ENCODE measurements at places on chromosomes 4 and X.

- no peak for DNase-seq
These were observed 200.2 kb upstream of the FAM241A start for GRCh38 chr4:111945014-111945413.

- no peak for DNase-seq
These were observed 25.5 kb downstream of the CDKN2AIP start for GRCh38 chr4:183469936-183470335.

- DNase-seq: no peak
These were observed 348.2 kb downstream of the SPRY1 start for GRCh38 chr4:123744664-123745290.

DNA sequence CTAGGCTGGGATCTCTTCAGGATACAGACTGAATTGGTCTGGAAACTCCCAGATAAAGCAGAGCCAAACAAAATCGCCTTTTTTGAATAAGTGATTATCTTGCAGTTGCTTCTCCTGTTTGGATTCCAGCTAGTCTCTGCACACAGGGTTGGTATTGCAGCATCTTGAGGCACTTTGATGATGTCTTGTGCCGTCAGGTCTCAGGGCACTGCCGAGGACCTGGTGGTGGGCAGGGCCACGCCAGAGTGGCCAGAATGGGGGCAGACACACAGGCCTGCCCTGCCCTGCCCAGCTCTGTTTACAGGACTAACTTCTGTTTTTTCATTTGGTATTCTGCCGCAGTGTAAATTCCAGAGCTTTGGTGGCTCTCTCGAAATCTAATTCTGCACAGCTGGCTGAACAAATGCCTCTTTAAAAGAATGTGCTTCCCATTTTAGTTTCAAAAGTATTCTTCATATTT, 276.1 kb downstream of the NR3C2 start:
- no peak for DNase-seq

- DNase-seq: no peak
These were observed 16.4 kb downstream of the TSPAN7 start for GRCh38 chrX:38577738-38578137.

DNA sequence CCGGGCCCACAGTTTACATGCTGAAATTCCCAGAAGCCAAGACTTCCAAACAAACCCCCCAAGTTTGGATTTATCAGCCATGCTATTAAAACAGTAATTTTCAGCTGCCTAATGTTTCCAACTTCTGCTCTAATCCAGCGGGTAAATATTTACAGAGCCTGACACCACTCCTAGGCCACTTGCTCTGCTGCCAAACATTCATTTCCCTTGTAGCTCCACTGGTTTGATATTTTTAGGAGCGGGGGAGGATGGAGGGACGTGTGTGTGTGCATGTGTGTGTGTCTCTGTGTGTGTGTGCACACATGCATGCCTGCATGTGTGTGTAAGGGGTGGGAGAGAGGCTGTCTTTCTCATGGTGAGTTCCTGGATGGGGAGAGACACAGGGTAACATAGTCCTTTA, 115.7 kb upstream of the PJA1 start:
- no peak for DNase-seq

- no peak for DNase-seq
These were observed 1041.1 kb upstream of the POU3F4 start for GRCh38 chrX:82466994-82467393.
